ENCODE measurements at places on chromosomes 16 and 17. TPM values are rescaled to one million over a fixed set of nuclear protein-coding genes. Genes with fewer than 3 reads are reported as not detected.

TEKT1 gene
- total RNA-seq = not detected

SUZ12 gene
- 25.9 TPM for total RNA-seq

ACSM5 gene
- 2.3 TPM for total RNA-seq

CLEC19A gene
- total RNA-seq = not detected

CCL2 gene
- total RNA-seq = 31.7 TPM

CDYL2 gene
- total RNA-seq = 34.3 TPM

NOXO1 gene
- total RNA-seq = 0.65 TPM

PTGES3L gene
- total RNA-seq = 2.7 TPM

ZNF785 gene
- 25.2 TPM for total RNA-seq

TMEM114 gene
- not detected for total RNA-seq

KRTAP4-9 gene
- not detected for total RNA-seq

DNAAF8 gene
- total RNA-seq = 0.91 TPM

KRTAP16-1 gene
- not detected for total RNA-seq

GRAP gene
- total RNA-seq = 3.6 TPM

PRKCB gene
- 14.3 TPM for total RNA-seq

SDR42E2 gene
- total RNA-seq = 0.18 TPM

HELZ gene
- total RNA-seq = 68.4 TPM

KRTAP3-2 gene
- not detected for total RNA-seq

HOXB7 gene
- 28.9 TPM for total RNA-seq
